ENCODE measurements at places on chromosomes 1 and 21.

GRCh38 chr1:109170035-109170764, 43.5 kb upstream of the SARS1 start:
- no peak for DNase-seq

- DNase-seq = no peak
Measured at GRCh38 chr1:53631622-53632310, 107.2 kb downstream of the GLIS1 start.

- no peak for DNase-seq
Measured at GRCh38 chr21:46610018-46610701, 5.3 kb upstream of the S100B start.

- no peak for DNase-seq
Measured at GRCh38 chr21:15042531-15042930, 22.3 kb downstream of the NRIP1 start.

DNA sequence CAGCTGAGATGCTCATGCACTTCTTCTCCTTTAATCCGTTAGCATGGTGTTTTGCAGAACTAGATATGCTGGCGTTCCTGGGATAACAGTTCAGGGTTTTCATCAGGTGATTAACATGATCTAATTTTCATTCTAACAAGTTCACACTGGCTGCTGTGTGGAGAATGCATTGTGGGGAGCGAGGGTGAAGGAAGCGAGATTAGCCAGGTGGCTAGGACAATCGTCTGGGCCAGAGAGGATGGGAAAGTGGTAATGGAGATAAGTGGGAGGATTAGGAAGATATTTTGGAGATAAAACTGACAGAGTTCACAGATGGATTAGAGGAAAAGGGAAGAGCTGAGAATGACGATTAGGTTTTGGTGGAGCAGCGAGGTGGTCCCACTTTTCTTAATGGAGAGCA, 138.1 kb upstream of the MAGI3 start:
- no peak for DNase-seq

- peak; percentile 71 for DNase-seq
Measured at GRCh38 chr1:214637722-214638458, 34.9 kb downstream of the CENPF start.

- no peak for DNase-seq
Measured at GRCh38 chr1:154270833-154271232, 1.6 kb upstream of the HAX1 start.

DNA sequence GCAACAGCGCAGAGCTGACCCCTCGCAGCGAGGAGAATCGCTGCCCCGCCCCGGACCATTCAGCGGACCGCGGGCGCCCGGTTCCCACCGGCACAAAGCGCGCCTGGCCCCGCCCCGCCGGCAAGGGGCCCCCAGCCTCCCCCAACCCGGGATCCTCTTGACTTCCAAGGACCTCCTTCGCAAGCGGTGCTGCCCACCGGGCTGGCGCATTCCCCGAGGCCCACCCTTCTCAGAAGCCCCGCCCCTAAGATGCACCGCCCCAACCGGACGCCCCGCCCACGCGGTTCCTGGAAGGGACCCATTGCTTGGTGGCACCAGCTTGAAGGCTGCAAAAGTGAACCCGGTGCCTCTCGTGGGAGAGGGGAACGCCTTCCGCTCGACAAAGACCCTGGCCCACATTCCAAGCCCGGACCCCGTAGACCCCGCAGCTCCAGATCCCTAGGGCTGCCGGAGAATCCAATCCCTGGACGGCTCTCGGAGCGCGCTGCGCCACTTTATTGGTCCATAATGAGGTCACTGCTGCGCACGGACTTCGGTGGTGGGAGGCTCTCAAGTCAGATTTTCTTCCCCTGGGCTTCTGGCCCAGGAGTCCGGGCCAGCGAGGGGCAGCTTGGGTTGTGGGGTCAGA, 2.0 kb downstream of the HES3 start:
- DNase-seq = peak; percentile 88

DNA sequence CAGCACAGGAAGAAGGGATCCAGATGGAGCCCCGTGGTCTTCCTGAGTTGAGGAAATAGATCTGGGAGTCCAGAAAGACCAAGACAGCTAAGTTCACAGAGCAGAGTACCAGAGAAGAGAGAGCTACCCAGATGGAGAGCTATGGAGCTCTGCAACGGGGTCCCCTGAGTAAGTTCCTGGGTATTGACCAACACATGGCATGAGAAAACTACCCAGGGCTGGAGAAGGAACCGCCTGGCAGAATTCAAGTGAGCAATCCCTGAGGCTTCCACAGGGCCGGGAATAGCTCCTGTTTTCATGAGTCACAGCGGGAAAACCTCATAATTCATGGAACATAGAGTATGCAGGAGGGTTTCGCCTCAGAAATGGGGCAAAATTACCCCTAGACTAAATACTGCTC, 19.7 kb downstream of the STPG1 start:
- no peak for DNase-seq

DNA sequence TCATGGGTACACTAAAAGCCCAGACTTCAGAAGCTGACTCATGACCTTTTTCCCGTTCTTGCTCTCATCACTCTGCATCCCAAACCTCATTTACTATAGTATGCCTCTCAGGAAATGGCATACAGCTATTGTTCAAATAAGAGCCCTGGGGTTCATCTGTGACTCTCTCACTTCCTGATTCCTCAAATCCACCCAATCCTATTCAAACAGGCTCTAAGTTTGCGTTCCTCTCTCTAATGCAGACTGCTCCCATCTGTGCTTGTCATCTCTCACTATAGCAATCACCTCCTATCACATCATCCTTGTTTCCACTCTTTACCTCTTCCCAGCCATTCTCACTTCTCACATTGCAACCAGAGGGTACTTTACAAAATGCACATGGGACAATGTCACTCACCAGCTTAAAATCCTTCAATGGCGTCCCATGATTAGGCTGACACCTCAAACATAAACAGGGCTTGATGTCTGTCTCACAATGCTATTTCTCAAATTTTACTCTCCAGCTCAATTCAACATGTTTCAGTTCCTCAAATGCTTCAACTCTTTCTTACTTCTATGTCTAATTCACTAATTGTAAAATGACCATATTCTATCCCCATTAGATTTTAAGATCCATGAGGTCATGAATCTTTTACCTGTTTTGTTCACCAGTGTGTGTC, 408.4 kb downstream of the NTNG1 start:
- DNase-seq = no peak
